WERI-Rb-1 (cell line): ENCODE measurements at places on chromosomes 6 and 20.

DNA sequence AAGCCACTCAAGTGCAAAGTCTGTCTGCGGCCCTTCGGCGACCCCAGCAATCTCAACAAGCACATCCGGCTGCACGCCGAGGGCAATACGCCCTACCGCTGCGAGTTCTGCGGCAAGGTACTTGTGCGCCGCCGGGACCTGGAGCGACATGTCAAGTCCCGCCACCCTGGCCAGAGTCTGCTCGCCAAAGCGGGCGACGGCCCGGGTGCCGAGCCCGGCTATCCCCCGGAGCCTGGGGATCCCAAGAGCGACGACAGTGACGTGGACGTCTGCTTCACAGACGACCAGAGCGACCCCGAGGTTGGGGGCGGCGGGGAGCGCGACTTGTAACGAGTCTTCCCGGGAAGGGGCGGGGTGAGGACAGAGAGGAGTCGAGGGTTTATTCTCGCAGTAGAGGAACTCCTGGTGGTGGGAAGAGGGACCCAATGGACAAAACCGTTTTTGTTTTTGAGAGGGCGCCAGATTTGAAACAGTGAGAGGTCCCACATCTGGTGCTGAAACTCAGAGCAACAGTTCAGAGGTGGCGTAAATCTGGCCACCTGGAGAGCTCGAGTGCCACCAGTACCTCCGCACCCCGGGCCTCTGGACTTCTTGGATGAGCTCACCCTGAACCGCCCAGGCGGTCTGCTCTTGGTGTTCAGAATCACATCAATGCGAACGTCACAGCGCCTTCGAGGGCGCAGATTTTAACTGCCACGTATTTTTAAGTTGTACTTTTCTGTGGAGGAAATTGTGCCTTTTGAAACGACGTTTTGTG is 8.0 kb downstream of the PRDM13 start:
- DNase-seq, result peak; percentile 77

DNA sequence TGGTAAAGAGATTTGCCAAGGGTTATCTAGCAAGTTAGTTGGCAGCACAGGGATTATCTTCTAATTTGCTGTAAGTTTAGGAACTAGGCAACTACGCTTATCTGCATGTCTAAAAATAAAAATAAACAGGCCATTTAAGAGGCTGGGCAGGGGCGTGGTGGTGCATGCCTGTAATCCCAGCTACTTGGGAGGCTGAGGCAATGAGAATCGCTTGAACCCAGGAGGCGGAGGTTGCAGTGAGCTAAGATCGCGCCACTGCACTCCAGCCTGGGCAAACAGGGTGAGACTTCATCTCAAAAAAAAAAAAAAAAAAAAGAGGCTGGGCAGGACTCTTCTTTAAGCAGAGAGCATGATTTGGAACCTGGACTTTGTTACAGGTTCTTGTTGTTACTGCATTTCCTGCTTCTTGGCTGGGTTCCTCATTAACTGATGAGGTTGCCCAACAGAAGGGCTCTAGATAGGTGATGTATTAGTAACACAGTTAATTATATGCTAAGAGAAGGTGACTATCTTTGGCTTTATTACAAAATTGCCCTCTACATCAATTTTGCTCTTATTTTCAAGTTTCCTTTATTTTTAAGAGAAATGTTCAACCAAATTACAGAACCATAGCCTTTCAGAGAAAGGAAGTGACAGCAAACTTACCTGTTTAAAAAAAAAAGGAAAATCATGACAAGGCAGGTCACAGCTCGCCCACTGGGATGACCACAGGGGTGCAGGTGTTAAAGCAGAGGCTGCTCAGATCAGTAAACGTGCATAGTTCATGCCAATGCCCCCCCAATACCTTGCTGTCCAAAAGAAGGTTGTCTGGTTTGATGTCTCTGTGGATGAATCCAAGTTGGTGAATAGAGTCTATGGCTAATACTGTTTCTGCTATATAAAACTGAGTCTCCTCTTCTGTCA is 32.5 kb downstream of the STK38 start:
- DNase-seq, result no peak

- no peak for DNase-seq
These were observed 66.9 kb downstream of the FAXC start for GRCh38 chr6:99282479-99283062.

DNA sequence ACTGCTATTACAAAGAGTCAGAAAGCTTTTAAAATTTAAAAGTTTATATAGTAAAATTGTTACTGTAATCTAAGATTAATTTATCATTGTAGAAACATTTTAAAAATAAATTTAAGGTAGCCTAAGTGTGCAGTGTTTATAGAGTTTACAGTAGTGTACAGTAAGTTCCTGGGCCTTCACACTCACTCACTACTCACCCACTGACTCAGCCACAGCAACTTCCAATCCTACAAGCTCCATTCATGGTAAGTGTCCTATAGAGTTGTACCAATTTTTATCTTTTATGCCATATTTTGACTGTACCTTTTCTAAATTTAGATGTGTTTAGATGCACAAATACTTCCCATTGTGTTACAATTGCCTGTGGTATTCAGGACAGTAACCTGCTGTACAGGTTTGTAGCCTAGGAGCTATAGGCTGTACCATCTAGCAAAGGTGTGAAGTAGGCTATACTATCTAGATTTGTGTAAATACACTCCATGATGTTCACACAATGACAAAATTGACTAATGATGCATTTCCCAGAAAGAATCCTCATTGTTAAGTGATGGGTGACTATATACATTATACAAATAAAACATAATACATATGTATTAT is 10.2 kb upstream of the TMEM170B start:
- no peak for DNase-seq

GRCh38 chr6:109471105-109471810 is 11.8 kb downstream of the ZBTB24 start:
- no peak for DNase-seq
